ENCODE measurements at places on chromosomes 2 and 18.

DNA sequence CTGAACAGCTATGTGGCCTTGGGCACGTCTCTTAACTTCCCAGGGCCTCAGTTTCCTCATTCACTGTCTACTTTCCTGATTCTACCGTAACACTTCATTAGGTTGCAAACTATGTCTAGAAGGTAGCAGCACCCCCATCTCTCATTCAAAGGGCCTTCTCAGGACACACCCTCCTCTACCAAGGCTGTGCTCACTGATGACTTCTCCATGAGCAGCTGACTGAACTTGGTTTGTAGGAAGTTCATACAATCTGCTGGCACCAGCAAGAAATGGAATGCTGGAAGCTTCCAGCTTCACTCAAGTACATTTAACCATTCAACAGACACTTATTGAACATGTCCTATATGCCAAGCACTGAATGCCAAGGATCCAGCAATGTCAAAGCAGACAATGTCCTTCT lies 250.8 kb upstream of the CTAGE1 start:
- no peak for DNase-seq

GRCh38 chr18:35730691-35731370 lies 149.3 kb downstream of the GALNT1 start:
- DNase-seq: no peak

GRCh38 chr2:163248376-163249253 lies 410.0 kb upstream of the KCNH7 start:
- DNase-seq: no peak

GRCh38 chr2:215161301-215161829 lies 22.9 kb upstream of the ABCA12 start:
- DNase-seq: no peak

DNA sequence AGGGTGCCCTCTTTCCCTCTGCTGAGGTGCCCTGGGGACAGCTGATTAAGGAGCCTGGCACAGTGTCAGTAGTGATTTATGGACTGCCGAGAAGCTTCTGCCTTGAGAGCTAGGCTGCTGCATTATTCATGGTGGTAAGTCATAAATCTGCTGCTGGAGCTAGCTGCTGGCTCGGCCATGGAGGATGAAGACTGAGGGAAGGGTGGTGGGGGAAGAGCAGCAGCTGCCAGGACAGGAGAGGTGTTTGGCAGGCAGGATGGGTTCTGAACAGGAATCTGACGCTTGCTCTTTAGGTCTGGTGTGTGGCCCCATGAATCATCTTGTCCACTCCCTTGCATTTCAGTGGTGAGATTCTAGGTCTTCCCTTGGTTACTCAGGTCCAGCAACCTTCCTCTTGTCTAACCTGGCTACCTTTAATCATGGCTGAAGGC lies 296.3 kb downstream of the DYSF start:
- peak; percentile 46 for DNase-seq

GRCh38 chr2:75390169-75390568 lies 170.6 kb downstream of the EVA1A start:
- no peak for DNase-seq

GRCh38 chr2:119756837-119757236 lies 2.9 kb upstream of the PTPN4 start:
- DNase-seq: no peak

GRCh38 chr2:44233450-44234128 lies 41.7 kb upstream of the SLC3A1 start:
- no peak for DNase-seq

GRCh38 chr2:168189835-168190569 lies 57.4 kb downstream of the STK39 start:
- no peak for DNase-seq

- DNase-seq: no peak
Measured at GRCh38 chr18:59150236-59150635, 10.6 kb downstream of the SEC11C start.

- no peak for DNase-seq
Measured at GRCh38 chr2:188518381-188518780, 226.7 kb downstream of the GULP1 start.

- no peak for DNase-seq
Measured at GRCh38 chr2:122516775-122517174, 761.3 kb downstream of the TSN start.

GRCh38 chr18:58762781-58763171 lies 91.5 kb downstream of the MALT1 start:
- no peak for DNase-seq

GRCh38 chr2:54416166-54416813 lies 39.8 kb upstream of the SPTBN1 start:
- DNase-seq: no peak

DNA sequence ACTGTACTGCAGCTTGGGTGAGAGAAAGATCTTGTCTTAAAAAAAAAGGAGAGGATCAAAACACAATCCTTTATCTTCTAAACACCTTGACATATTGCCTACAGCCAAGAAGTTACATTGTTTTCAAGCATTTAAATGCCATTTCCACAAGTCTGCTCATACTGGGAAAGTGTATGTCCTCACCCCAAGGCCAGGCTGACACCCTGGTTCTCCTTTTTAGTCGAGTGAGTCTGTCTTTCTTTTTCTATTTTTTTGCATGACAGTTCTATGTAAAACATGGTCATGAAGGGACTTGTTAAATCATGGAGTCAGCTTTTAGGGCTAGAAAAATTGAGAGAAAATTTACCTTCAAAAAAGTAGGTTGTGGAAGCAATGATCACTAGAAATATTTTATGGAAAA lies 233.3 kb downstream of the FAM210A start:
- no peak for DNase-seq

DNA sequence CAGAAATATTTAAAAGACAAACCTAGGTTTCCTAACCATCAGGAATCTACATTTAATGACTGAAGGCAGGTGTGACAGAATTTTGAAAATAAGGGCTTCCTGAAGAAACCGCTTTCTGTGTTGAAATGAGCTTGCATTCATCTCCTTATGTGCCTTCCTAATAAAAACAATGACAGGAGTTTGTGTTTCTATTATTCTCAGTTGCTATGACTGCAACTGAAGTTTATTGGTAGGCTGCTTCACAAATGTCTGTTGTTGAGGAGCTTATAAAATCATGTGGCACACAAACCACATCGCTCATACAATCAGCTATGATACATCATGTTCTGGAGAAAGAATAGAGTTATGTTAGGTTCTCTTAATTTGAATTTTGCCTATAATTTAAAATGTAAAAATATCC lies 362.7 kb upstream of the SLC8A1 start:
- DNase-seq: no peak

- DNase-seq: no peak
Measured at GRCh38 chr2:119523952-119524694, at the start of gene SCTR. SCTR (minus strand) TSS chr2:119524483; CDS start chr2:119524226, 257 bp downstream.

DNA sequence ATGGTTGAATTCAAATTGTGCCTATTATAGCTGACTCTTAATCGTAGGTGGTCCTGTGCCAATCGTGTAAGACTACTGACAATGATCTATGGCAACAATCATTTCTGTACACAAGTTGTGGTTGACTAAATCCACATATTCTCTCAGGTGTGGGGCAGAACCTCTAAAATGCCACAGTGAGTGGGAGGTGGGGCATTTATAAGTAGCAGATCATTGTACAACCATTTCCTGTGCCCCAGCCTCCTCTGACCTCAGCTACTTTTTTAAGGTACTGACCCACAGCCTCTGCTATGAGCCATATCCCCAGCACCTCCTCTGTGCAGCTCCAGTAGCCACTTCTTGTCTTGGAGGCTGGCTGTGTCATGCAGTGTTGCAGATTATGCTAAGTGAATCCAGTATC lies 48.6 kb upstream of the RAPH1 start:
- no peak for DNase-seq

DNA sequence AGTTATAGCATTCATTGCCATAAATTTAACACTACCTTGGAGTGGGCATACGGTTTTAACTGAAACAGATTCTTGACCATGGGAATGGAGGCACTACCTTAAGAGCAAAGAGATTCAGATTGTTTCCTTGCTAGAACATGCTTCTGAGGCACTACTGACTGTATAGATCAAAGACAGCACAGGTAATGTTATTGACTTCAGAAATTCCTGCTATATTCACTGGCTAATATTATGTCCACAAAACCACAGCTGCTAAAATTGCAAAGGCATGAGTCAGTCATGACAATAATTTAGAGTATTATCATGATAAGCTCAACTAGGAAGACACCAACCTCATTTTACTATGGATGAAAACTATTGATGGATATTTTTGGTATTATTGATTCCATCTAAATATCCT lies 39.4 kb downstream of the SLC8A1 start:
- no peak for DNase-seq

DNA sequence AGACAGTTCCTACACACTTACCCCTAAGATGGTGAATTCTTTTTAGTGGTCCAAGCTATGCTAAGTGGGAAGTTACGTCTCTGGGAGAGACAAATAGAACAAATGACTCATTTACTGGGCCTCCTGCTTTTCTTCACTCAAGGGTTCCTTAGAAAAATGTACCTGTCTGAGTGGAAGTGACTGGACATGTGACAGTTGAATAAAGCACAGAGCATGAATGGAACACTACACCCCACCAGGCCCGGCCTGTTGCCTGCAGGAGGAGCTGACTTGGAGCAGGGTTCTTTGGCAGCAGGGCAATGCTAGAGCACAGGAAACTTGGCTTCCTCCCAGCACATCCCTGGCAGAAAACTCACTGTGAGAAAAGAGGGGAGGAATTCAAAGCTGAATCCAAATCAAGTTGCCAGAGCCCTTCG lies 451.0 kb upstream of the SETBP1 start:
- DNase-seq: no peak

GRCh38 chr2:64210816-64211215 lies 66.6 kb upstream of the PELI1 start:
- no peak for DNase-seq

DNA sequence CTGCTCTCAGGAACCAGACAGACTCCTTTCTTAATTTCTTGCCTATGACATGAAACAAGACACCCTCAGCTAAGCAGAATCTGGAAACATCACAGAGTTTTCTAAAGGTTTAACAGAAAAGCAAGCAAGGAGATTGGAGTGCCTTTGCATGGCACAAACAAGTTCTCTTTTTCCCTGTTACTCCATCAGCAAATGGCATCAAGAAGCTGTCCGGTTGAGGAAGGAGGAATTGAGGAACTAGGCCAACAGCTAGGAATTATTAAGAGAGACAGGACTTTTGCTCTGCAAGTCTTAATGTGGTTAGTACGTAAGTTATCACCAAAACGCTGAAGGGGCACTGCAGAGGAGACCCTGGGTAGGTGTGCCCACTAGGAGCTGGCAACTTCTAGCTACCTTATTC lies 53.2 kb downstream of the NEB start:
- DNase-seq: no peak

- DNase-seq: no peak
Measured at GRCh38 chr2:234518986-234519642, 22.2 kb upstream of the ARL4C start.

- no peak for DNase-seq
Measured at GRCh38 chr2:119679846-119680245, 845 bp downstream of the TMEM177 start.

- DNase-seq: peak; percentile 10
Measured at GRCh38 chr18:36829362-36830157, 633 bp downstream of the KIAA1328 start.

DNA sequence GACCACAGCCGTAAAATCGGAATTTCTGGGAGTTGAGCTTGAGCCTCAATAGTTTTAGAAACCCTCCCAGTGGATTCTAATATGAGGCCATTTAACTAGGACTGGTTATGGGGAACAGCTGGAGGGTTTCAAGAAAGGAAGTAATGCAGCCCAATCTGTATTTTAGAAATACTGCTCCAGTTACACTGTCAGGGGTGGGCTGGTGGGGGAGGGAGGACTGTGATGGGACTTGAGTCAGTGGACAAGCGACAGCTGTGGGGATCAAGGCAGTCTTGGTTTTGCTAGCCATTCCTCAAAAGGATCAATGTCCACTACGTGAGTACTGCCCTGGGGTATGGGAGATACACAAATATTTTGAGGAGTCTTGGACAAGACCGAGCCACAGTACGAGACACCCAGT lies 34.8 kb downstream of the ASB1 start:
- DNase-seq: no peak

DNA sequence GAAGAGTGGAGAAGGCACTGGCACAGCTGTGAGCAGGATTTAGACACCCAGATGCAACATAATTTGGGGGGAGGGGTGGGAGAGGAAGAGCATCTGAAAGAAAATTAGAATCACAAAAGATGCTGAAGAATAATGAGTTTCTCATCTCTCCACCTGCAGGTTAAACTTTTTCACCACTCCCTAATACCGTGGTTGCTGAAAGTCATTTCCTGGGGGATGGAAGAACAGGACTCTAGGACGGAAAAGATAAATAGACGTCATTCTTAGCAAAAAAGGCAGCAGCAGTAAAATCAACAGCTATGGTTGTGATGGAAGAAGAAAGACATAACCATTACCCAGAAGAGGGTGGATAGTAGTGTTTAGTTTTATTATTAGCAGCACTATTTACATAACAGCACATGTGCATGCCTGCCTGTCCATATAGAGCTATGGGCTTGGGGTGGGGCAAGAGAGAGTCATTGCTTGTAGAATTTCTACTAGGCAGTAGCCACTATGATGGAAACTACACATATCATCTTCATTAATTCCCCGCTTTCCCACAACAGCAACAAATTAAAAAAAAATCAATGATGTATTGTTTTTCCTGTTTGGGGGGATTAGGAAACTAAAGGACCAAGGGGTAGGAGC lies 212.2 kb downstream of the TRIB2 start:
- DNase-seq: no peak

- no peak for DNase-seq
Measured at GRCh38 chr2:27086724-27087593, at the start of gene KHK. KHK (plus strand) TSS chr2:27086772; CDS start chr2:27087260, 488 bp downstream.

DNA sequence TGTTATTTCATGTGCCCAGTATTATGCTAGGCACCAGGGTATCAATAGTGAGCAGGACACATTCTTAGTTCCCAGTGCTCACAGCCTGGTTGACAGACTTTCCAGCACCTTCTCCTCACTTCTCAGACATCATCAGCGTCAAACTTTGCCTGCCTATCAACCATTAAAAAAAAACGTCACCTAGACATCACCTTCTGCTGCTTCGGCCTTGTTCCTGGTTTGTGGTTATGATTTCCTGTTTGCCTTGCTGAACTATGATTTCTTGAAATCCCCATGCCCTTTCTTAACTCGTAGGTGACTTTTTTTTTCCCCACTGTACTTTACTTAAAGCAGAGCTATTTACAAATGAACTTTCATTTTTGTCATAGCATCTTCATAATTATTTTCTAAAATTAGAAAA lies 60.4 kb upstream of the NABP1 start:
- no peak for DNase-seq

GRCh38 chr18:76306685-76307292 lies 188.3 kb downstream of the ZNF516 start:
- DNase-seq: no peak

DNA sequence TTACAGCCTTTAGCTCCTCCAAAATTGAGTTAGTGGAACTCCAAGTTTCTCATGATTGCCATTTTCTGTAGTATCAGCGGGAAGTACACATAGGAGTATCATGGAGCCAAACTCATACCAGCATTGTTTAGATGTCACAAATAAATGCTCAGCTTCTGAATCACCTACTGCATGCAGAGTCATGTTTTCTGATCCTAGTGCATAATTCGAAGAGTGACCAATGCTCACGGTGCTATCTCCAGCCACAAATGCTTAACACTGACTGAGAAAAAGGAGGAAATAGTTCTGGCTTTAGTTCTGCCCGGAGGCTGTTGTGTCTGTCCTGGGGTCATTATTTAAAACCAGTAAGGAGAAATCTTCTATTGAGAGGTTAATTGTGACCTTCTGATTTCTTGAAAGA lies 45.4 kb upstream of the LRATD1 start:
- DNase-seq: no peak

- no peak for DNase-seq
Measured at GRCh38 chr2:82278416-82278815, 1973.9 kb upstream of the LRRTM1 start.

Measured in DMS 273 treated with DMSO at 0.1 percent for 48 hours (cell line).